ENCODE measurements at places on chromosomes 2 and 18.

DNA sequence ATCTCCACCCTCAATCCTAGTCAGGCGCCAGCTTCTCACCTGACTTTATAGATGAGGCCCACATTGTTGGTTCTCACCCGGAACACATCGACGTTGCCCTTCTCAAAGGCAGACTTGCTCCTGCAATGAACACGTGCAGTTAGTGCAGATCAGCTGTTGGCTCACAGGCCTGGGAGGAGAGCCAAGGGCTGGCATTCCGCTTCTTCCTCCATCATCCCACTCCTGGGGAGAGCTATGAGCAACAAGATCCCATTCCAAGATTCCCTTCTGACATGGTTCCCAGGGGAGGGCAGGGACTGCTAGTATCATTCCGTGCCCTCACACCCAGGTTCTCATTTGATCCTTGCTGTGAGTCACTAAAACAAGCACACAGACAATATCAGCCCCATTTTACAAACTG, 15.1 kb downstream of the LOXHD1 start:
- no peak for DNase-seq

DNA sequence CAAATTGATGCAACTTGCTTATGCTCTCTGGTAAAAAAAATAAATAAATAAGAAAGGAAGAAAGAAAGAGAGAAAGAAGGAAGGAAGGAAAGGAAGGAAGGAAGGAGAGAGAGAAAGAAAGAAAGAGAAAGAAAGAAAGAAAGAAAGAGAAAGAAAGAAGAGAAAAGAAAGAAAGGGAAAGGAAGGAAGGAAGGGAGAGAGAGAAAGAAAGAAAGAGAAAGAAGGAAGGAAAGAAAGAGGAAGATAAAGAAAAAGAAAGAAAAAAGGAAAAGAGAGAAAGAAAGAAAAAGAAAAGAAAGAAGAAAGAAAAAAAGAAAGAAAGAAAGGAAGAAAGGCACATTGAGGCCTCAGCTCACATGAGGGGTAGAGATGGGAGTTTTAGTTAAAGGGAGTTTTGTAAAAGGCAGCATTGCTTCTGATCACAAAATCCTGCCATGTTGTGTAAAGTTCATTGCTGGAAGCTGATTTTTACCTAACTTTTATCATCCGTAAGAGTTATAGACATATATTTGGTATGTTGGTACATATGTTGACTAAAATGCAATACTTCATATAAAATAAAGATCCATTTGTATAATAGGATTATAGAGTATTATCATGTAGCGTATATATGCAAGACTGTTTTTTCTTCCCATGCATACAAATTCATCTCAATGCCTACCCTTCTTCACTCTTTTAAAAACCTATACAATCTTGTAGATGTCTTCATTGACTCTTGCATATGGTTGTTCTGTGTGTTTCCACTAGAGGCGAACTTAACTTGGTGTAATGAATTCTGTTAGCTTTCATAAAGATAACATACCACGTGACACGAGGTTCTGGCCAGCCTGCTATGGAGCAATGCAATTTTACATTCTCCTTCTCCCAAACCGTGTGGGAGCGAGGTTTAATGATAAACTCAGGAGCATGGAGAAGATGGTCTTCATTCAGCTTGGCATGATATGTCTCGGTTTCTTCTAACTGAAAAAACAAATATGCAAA, 32.8 kb downstream of the MYOM1 start:
- no peak for DNase-seq

DNA sequence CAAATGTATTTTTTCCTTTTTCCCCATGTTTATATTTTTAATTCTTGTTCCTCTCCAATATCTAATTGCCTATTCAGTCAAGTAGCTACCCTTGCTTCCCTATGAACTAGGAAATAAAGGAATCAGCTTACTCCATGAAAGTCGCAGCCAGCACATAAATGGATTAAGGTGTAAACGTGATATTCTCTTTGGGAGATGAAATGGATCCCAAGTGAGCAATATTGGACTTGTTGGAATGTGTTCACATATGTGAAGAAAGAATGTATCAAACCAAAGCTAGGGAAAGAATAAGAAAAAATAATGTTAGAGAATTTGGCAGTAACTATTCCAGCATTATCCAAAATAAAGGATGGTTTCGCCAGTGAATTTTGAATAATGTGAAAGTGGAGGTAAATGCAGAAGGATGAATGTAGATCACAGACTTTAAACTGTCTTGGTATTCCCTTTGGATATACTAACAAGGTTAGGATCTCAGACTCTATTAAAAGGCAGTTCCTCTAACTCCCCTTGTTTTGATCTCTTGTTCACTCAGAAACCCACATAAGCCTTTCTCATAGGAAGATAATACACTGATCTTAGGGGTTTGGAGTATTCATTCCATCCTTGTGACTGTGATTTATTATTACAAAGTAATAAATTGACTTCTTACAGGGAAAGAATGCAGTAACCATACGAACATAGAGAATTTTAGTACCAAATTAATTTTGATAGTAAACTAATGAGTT, 208.1 kb downstream of the BABAM2 start:
- peak; percentile 18 for DNase-seq

DNA sequence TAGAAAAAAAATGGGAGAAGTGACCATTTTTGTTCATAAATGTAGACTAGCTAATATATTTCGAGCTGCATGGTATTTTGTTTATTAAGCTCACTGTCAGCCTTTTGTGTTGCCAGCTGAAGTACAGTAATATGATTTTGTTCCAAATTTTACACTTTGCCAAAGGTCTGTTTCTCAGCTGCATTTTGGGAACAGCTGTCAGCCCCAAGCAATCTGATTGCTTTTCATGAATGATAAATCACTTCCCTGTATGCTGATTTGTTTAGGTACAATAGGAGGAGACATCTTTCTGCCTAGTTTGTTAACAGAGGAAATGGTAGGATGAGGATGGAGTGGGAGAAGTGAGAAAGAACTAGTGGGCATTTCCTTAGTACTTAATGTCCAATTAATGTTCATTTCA, 79.3 kb downstream of the NABP1 start:
- DNase-seq, result no peak

GRCh38 chr2:172723286-172723685, 12.4 kb upstream of the RAPGEF4 start:
- DNase-seq, result no peak

DNA sequence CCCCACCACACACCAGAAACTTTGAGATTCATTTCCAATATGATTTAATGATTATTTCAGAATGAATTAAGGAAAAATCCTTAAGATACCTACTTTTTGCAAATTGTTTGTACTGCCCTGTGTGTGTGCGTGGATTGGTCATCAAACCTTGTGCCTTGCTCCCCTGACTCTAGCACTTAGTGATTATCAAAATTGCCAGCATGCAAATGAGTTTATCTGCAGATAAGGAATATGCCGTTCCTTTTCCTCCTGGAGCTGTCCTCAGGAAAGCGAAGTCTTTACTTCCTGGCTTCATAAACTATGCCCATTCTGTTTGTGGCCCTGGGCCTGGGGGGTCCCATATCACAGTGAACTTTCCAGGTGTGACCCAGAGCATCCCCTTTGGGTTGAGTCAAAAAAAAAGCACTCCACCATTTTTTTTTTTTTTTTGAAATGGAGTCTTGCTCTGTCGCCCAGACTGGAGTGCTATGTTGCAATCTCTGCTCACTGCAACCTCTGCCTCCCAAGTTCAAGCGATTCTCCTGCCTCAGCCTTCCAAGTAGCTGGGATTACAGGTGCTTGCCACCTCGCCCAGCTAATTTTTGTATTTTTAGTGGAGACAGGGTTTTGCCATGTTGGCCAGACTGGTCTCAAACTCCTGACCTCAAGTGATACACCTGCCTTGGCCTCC, 11.4 kb downstream of the CHMP1B start:
- DNase-seq, result no peak

DNA sequence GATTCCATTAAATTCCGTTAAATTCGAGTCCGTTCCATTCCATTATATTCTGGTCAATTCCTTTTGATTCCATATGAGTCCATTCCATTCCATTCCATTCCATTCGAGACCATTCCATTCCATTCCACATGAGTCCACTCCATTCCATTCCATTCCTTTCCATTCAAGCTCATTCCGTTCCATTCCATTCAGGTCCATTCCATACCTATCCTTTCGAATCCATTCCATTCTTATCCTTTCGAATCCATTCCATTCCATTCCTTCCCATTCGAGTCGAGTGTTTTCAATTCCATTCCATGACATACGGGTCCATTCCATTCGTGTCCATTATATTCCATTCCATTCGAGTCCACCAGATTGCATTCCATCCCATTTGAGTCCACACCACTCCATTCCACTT, 1127.4 kb downstream of the RPIA start:
- DNase-seq, result no peak

DNA sequence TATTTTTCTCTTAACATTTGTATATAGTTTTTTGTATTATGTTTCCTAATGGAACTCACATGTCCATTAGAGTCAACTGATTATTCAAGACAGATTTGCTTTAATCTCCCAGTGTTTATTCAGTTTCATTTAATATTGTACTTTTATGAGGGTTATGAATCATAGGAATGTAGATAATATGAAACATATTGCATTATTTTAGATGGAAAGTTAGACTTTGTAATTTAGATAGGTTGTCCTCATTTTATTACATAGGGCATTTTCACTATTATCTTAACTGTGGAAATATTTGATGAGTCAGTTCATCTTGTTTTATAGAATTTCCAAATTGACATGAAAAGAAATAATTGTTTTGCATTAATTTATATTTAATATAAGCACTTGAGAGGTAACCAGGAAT, 240.8 kb downstream of the PLCL1 start:
- DNase-seq, result peak; percentile 36

- DNase-seq, result peak; percentile 37
Measured at GRCh38 chr2:234308813-234309195, 188.1 kb downstream of the ARL4C start.

DNA sequence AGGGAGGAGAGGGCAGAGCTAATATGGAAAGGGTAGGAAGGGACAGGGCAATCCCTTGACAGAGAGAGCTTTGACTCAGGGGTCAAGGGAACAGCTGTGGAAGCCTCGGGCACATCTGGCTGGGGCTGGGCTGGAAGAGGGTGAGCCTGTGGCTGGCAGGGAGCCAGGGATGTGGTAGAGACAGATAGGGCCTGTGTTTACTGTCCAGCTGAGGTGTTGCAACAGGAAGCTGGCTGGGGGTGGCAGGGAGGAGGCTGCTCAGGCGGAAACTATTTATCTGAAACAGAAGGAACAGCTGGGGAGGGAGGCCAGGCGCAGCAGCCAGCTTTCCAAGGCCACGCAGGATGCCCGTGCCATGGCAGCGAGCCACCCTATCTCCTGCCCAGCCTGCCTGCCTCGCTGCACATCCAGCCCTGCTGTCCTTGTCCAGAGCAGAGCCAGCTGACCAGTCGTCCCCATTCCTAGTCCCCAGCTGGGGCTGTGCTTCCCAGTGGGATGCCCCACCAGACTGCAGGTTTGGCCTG, 264.7 kb downstream of the CYP26B1 start:
- peak; percentile 99 for DNase-seq

DNA sequence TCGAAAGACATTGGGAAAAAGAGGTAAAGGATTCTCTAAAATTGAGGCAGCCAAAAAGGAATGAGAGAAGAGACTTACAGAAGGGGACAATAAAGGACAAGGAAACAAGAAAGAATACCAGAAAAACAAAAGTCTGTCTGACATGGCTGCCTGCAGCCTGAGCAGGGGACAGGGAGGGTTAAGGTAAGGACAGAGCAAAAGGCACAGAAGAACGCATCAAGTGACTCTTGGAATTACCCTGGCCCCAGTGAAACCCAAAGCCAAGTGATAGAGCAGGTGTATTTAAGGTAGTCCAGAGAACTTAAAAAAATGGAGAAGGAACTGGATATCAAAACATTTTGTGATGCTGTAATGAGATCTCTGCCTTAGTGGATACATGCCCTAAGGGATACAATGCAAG, 47.1 kb upstream of the XIRP2 start:
- no peak for DNase-seq

DNA sequence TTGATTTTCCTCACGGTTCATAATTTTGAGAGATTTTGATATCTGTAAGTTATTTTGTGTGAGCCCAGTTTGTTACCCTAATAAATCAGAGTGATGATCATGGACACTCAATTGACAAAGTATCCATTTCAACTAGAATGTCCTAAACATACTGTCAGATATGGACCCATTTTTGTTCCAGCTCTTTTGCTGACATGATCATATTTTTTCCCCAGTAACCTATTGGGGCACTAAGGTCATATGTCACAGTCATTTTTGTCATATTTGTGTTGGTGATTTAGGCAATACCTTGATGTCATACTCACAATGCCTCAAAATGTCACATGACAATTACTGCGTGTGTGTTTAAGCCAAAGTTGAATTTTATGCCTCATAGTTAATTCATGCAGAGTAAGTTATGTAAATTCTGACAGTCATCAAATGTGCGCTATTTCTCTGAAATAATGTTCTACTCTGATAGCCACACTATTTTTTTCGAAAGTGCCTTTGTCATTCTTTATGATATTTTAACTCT, 218.7 kb downstream of the ARHGAP15 start:
- DNase-seq, result no peak

GRCh38 chr18:61949946-61950345, 57.1 kb upstream of the RNF152 start:
- DNase-seq, result no peak

DNA sequence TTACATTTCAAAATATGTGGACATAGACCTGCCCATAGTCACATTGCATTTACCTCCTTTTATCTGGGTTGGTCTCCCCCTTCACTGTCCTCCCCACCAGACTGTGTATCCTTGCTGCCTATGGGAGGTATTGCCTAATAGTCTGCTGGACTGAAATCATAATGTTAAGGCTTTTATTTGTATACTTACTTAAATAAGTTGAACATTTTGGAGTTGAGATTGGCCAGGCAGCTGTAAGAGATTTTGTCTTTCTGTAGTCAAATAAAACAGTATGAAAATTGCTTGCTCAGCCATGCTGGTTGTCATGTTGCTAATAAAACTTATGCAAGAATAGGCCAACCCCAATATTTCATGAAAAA, 280.9 kb downstream of the PTPRM start:
- peak; percentile 6 for DNase-seq

DNA sequence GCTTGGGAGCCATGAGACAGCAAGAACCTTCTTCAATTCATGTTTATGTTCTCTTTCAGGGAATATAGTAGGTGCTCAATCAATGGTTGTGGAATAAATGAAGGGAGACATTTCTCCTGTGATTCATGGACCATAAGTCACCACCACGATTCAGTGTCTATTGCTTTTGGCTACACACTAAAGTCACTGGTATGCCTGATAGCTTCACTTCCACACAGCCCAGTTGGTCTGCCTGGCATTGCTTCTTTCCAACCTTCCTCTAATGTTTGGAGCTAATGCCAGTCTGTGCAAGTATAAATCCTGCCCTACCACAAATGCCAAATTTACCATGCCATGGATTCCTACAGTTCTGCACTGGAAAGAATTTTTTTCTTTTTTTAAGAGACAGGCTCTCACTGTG, 1.3 kb upstream of the CXCR1 start:
- DNase-seq, result no peak

DNA sequence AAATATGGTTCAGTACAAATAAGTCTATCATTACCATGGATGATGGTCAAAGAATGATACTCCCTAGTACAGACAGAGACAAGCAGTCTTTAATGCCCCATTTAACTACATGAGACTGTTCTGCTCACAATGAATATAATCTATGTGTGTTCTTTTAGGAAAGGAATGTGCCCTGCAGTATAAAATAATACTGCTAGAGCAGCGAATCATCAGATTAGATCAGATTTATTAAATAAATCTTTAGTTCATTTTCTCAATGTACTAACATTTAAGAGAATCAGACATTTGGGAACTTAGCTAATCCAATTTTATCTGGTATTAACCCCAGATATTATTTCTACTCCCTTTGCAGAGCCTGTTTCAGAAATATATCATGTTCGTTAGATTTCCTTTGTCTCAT, 272.0 kb upstream of the GCFC2 start:
- DNase-seq, result no peak

- no peak for DNase-seq
Measured at GRCh38 chr18:7370802-7371201, 139.9 kb downstream of the LRRC30 start.
